Fibroblast of skin of right biceps (primary cell): ENCODE measurements at places on chromosomes 13 and 19.

GRCh38 chr19:46428239-46429135, at the start of gene PNMA8C:
Gene PNMA8C (minus strand): TSS chr19:46428936. CDS start chr19:46428359, 577 bp downstream.
- DNase-seq: peak; percentile 63

DNA sequence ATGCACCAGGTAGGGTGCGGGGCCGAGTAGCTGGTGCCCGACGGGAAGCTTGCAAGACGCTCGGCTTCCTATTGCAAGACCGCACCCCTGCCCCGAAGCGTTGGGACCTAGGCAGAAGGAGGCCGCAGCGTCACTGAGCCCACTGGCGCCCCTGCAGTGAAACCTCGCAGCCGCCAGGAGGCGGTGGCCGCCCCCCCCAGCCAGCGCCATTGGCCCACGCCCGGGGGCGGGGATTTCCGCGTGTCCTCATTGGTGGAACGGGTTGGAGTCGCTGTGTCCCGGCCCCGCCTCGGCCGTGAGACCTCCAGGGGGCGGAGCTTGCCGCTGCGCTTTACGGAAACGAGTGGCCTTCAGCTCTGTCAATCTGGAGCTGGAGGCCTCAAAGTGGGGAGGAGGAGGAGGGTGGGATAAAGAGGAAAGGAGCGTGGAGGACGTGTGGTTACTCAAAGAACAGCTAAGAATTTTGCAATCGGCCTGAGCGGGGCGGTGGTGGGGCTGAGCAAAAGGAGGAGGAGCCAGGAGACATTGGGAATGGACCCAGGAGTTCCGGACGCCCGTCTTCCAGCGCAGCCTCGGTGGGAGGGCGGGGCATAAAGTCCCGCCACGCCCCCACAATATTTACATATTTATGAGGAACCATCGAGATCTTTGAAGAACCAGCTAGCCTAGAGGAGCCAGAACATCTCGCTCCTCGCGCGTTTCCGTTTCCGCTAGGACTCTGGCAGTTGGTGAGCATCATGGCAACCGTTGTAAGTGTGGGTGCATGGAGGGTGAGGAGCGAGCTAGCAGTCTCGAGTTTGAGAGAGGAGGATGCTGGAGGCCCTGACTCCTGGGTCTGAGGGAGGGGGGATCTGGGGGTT, at the start of the genes GYS1 and RUVBL2:
Gene GYS1, minus strand, starts transcription at position 135 of the 860 bp plus-strand sequence. CDS start 197 bp downstream, outside the sequence.
Gene RUVBL2, plus strand, starts transcription at position 713 of the 860 bp plus-strand sequence. Its CDS starts 25 bp downstream, at position 738.
- peak; percentile 100 for DNase-seq

GRCh38 chr13:45847554-45848224, 3.9 kb downstream of the SIAH3 start:
- DNase-seq: no peak

GRCh38 chr13:40530961-40531360, 135.5 kb downstream of the FOXO1 start:
- DNase-seq: no peak

DNA sequence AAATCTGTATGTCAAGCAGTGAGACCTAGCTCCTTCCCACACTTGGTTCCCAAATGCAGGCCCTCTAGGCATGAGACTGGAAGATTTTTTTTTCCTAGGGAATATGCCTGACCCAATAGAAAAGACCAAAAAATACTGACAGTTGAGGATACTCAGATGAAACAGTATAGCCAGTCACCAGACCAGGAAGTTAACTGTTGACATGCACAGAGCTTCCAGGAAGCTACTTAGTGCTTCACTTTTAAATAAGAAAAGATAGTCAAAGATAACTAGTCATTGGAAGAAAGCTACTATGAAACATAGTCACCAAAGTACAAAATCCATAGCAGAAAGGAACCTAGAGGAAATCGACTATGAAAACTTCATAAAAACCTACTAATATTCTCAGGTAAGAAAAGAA, 32.3 kb downstream of the BRCA2 start:
- DNase-seq: no peak

DNA sequence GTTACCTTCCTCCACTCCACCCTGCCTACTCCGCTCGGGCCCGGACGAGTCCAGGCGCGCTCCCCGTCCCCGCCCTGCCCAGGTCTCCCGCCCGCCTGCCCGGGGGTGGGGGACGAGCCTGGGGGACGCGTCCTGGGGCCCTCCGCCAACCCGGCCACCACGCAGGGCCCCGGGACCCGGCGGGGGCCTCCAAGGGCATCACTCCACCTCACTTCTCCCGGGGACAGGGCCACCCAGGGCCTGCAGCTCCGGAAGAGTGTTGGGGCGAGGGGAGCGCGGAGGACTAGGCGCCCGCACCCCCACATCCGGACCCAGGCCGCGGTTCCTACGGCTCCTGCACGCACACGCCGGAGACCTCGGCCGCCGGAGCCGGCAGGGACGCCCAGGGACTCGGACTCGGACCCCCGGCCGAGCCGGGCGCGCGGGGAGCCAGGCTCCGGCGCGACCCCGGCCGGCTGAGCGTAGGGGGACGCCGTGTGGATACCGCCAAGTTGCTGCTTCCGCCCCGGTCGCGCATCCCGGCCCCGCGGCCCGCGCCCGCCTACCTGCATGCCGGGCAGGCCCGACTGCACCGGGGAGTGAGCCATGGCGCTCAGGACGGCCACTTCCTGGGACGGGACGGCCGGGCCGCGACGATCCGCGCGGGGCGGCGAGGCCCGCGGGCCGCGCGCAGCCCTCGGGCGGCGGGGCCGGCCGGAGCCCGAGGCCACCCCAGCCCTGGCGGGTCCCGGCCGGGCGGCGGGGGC, 534 bp downstream of the STK24 start:
- DNase-seq: no peak

DNA sequence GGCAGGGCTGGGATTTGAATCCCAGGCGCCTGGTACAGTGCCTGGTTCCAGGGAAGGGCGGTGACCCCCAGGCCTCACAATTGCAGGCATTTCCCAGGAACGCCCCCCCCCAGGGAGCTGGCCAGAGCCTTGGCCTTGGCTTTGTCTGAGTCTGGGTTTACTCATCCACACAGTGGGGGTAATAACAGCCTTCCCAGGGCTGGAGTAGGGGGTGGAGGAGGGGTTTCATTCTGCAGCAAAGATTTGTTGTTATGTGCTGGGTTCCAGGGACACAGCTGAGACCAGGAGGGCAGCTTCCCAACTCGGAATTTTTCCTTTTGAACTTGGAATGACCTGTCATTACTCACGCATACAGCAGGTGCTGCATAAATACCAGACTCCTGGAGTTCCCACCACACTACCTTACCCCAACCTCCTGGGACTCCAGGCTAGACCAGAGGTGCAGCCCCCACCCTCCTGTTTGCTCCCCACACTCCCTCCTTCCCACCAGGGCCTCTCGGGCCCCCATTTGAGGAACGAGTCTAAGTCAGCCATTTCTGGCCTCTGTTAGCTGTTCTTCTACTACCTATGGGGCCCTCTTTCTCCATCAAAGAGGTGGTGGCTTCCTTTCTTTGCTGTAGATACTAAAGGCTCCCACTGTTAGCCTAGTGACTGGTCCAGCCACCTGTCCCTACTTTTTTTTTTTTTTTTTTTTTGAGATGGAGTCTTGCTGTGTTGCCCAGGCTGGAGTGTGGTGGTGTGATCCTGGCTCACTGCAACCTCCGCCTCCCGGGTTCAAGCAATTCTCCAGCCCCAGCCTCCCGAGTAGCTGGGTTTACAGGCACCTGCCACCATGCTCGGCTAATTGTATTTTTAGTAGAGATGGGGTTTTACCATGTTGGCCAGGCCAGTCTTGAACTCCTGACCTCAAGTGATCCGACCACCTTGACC, 1.6 kb upstream of the ADAMTS10 start:
- DNase-seq: peak; percentile 90

GRCh38 chr13:66673401-66673800, 556.7 kb downstream of the PCDH9 start:
- DNase-seq: peak; percentile 76

DNA sequence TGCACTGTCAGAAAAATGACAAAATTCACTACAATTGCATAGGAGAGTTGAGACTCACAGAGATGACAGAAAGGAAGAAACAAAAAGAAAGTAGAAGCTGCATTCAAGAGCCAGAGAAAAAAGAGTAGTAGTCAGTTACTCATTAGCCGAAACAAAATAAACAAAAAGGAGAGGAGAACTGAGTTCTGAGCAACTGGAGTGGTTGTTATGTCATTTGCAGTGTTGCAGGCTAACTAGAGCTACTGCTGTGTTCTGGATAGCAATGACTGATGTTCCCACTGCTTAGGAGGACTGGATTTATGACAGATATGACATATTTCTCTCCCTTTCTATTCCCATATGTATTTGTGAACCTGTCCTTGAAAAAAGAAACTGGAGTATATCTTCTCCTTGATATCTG, 482.6 kb downstream of the RFC3 start:
- DNase-seq: no peak

- DNase-seq: no peak
Observed at GRCh38 chr13:33119856-33120543, 103.8 kb downstream of the KL start.

DNA sequence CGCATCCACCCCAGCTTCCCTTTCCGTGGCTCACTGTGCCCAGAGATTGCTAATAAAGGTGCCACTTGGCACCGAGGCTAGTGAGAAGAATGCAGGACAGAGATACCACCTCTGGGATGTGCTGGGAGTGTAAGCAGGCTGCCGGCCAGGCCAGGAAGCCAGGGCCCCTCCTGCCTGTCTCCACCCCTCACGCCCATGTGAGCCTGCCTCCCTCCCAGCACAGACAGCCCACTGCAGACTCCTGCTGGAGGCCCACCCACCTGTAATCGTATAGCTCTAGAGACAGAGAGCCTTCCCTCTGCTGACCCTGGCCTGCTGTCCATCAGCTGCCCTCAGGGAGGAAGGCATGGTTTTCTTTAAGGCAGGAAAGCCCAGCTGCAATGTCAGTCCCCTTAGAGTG, 13.9 kb downstream of the VSTM2B start:
- DNase-seq: no peak
